Right renal pelvis (tissue), 4 donors: ENCODE measurements at places on chromosomes 11 and 22.
A peak's percentile ranks its signal among the peaks of the same experiment; 100 is the strongest.

DNA sequence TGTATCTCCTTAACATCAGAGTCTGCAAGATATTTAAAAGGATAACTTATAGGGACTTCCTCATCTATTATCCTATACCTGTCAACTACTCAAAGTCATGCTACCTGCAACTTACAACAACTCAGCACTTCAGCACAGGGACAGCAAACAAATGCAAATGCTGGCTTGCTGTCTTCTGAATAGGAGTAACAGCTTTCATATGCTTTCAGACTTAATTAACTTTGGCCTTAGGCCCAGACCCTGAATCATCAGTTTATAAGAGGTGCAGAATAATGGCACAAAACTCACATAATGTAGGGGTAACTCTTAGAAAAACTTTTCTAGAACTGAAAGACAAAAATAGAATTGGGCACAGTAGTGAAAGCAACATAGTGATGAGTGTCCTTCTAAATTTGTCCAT lies 953.4 kb downstream of the DLG2 start:
- no peak for DNase-seq

GRCh38 chr11:15484398-15484797 lies 369.7 kb downstream of the INSC start:
- DNase-seq, result no peak

DNA sequence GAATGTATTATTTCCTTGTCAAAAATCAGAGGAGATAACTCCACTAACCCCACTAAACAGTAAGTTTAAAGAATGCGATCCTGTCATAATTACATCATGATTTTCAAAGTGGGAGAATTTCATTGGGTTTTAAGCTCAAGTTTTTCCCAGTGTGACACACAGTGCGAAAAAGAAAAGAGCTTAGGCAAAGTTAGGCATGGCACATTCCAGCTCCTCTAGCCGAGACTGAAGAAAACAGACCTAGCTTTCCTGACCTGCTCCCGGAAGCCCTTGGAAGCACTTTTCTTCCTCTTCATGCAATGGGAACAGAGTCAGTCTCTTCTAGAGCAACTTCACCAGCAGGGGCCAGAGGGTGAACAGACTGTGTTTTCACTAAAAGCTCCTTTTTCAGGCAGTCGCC lies 76.6 kb upstream of the AKIP1 start:
- DNase-seq, result no peak

DNA sequence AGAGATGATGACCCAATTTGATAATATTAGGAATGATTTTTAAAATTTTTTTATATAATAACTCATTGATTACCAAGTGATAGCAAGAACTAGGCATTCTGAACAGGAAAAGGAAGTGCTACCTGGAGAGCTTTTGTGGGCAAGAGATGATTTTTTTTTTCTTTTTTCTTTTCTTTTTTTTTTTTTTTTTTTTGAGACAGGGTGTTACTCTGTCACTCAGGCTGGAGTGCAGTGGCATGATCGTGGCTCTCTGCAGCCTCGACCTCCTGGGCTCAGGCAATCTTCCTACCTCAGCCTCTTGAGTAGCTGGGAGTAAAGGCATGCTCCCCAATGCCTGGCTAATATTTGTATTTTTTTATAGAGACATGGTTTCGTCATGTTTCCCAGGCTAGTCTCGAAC lies 40.4 kb downstream of the TNRC6B start:
- DNase-seq, result no peak

DNA sequence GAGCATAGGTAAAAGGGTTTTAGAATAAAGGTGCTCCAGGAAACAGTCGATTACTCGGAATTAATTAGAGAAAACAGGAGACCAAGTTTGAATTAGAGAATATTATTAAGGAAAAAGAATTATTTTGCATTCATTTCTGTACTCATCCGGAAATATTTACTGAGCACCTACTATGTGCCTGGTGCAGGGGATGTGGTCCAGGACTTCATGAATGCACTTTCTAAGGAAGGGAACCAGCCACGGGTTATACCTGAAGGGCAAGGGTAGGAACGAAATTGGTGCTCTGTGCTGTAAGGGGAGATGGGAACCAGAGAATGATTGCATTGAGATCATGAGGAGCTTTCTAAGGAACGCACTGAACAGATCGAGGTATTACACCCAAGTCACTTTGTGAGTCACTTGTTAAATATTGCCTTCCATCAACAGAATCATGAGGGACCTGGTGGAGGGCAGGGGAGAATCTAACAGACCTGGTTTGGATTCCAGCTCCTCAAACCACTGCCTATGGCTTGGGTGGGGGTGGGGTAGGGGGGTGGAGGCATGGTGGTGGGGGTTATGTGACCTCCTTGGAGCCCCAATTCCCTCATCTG lies 40.9 kb downstream of the C11orf96 start:
- DNase-seq, result no peak

DNA sequence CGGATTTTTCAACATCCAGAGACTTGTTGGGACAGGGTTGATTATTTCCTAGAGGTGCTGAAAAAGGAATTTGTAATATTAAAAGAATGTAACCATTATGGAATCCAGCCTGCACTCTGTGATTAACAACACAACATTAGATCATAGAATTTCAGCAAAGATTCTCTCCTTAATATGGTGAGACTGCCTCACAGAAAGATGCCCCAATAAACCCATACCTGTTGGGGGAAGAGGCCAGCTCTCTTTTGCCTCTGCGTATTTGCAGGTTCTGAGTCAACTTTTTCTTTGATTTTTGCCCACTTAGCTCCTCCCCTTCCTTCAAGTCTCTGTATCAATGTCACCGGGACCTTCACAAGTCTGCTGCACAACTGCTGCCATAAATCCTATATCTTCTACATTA lies 12.4 kb upstream of the MTMR3 start:
- DNase-seq, result no peak

- no peak for DNase-seq
Observed at GRCh38 chr11:2666401-2666741, 33.4 kb downstream of the KCNQ1OT1 start.

DNA sequence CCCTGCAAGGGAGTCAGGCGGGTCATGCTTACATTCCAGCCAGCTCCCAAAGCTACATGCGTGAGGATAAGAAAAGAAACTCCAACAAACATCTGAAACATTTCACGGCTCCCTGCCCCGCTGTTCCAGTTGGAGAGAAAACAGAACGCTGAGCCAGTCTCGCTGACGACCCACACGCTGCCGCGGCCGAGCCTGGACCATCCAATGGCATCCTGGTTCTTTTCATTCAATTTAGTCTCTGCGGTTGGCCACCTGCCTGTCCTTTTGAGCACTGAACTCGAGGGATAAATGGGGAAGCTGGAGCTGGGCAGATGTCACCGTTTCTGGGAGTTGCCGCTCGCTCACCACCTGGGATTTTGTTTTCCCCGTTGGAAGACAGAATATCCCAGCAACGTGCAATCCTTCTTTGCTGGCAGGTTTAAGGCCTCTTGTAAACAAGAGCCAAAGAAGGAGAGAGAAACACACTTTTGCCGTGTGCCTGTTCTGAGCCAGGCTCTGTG lies 45.3 kb upstream of the SHISAL1 start:
- DNase-seq, result no peak

GRCh38 chr11:42593441-42593840 lies 718.4 kb upstream of the API5 start:
- DNase-seq, result no peak

DNA sequence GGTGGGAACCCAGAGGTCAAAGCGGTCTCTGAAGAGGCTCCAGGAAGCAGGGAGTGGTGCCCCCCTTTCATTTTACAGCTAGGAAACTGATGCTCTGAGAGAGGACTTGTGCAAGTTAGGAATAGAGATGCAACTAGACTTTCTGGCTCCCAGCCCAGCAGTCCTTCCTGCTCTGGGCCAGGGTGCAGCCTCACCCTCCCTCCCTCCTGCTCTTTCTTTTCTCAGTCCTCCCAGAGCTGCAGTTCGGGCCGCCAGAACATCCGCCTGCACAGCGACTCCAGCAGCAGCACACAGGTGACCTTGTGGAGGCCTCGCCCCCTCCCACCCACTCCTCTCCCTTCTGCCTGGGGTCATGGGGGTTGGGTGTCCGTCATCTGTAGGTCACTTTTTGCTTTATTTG lies 51.5 kb downstream of the LHFPL7 start:
- DNase-seq, result peak; percentile 23

DNA sequence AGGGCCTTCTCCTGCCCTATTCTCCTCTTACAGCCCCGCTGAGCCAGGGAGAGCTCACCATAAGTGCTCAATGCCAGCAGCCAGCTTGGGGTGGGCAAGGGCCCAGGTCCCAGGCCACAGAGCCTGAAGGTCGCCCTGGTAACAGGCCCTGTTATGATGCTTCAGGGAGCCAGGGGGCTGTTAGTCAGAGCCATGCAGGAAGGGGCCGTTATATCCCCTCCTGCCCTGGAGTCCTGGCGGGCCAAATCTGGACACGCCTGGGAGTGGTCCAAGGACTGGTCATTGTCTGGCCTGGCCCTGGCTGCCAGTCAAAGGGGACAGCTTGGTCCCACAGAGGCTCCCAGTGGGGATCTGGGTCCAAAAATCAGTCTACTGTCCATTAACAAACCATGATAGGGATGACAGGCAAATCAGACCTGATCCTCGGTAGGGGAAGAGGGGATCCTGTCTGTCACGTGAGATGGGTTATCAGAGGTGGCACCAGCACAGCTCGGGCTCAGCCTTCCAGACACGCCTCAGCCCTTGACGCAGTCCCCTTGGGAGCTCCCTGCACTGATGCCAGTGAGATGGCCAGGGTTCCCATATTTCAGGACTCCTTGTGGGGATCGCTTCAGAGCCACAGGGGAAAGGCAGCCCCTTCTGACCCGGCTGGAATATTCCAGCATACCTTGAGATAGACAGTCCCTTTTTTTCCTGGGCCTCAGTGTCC lies 55.9 kb downstream of the LRRC32 start:
- DNase-seq, result no peak

- no peak for DNase-seq
Observed at GRCh38 chr22:30824711-30825110, 130.0 kb downstream of the OSBP2 start.

DNA sequence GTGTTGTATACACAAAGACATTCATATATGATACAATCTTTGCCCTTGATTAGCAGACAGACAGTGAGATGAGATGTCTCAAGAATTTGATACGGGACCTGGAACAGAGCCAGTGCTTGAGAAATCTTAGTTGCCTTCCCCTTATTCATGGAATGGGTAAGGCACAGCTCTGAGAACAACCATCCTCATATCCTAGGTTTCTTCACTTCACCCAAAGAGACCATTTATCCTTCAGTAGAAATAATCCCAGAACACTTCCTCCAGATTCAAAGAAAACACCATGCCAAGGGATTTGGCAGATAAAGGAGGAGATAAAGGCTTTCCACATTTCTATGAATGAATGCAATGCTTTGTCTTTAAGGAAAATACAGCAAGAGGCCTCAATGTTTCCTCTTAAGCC lies 8.8 kb upstream of the IZUMO1R start:
- no peak for DNase-seq

GRCh38 chr22:38273135-38273826 lies 471 bp upstream of the TMEM184B start:
- DNase-seq, result no peak

GRCh38 chr11:71580057-71581003 lies 2.3 kb downstream of the KRTAP5-11 start:
- no peak for DNase-seq

GRCh38 chr11:58958500-58958899 lies 19.2 kb downstream of the GLYATL1 start:
- no peak for DNase-seq

DNA sequence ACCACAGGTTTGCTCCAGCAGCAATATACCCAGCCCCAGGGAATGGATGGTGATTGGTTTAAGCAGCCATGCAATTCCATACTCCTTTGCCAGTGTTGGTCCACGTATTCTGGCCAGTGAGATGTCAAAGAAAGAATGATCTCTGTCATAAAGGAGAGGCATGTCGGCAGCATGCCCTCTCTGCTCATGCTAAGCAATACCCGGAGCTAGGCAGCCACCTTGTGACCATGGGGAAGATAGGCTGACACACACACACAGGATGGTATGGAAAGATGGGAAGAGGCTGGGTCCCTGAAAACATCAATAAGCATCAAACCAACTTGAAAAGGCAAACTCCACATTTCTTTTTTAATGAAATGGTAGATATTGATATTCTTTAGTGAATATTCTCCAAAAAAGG lies 5.1 kb downstream of the ABCC8 start:
- DNase-seq, result no peak

DNA sequence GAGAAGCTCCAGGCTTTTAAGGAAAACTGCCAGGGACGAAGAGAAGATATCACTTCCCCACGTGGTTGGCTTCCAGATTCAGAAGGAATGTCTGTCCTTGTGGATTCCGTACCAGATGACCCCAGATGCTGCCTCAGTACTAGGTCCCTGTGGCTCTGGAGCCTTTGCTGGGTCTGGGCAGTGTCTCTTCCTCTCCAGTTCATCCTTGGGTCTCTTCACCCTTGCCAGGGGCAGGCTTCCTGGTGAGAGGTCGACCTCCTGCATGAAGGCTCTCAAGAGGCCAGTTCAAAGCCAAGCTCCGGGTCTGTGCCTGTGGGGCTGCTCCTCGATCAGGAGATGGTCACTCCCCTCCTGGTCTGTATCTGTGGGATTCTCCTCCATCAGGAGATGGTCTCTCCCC lies 74.7 kb upstream of the B3GAT1 start:
- DNase-seq, result no peak

- DNase-seq, result no peak
Observed at GRCh38 chr22:41240377-41241132, at the start of gene CHADL. TSS of gene CHADL (minus strand) at chr22:41240931. CDS start at chr22:41240881, 50 bp downstream.

- peak; percentile 53 for DNase-seq
Observed at GRCh38 chr11:22337596-22338485, at the start of gene SLC17A6. TSS of gene SLC17A6 (plus strand) at chr11:22338381. CDS start at chr11:22338534, 153 bp downstream.

GRCh38 chr22:49756201-49756600 lies 71.5 kb downstream of the BRD1 start:
- no peak for DNase-seq

- no peak for DNase-seq
Observed at GRCh38 chr11:64415286-64415685, 56.3 kb downstream of the RPS6KA4 start.

- DNase-seq, result no peak
Observed at GRCh38 chr22:29095459-29095858, 22.6 kb downstream of the KREMEN1 start.

- DNase-seq, result no peak
Observed at GRCh38 chr11:85826116-85826855, 15.3 kb upstream of the SYTL2 start.

DNA sequence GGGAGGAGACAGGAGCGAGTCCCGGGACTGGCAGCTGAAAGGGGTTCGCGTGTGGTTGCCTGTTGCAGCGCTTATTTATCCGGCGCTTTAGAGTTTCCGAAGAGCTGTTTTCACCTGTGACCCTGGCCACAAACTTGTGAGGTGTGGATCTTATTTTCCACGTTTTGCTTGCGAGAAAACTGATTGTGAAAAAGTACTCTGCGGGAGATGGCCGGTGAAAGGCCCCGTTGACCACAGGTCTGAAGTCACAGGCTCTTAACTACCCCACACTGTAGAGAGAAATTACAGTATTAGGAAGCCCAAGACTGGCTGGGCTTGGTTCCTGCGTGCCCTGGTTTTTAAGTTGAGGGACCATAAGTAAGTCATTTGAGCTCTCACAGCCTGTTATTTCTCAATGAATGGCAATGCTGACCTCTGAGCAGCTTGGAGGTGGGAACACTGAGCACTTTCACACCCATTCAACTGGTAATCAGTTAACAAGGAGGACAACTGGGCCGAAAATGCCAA lies 379 bp upstream of the RAB38 start:
- DNase-seq, result no peak

GRCh38 chr11:57353852-57354251 lies 15.7 kb downstream of the P2RX3 start:
- DNase-seq, result no peak

GRCh38 chr11:118996926-118997626 lies 862 bp upstream of the CENATAC start:
- DNase-seq, result no peak

GRCh38 chr22:45554040-45554406 lies 51.3 kb downstream of the FBLN1 start:
- DNase-seq, result no peak

- no peak for DNase-seq
Observed at GRCh38 chr11:19447150-19447566, 206.4 kb upstream of the E2F8 start.
